ENCODE measurements at places on chromosomes 1 and 21.

- no peak for DNase-seq
Measured at GRCh38 chr1:34060901-34061415, 104.1 kb downstream of the CSMD2 start.

GRCh38 chr1:7426780-7427604, 344.1 kb upstream of the VAMP3 start:
- DNase-seq, result no peak

DNA sequence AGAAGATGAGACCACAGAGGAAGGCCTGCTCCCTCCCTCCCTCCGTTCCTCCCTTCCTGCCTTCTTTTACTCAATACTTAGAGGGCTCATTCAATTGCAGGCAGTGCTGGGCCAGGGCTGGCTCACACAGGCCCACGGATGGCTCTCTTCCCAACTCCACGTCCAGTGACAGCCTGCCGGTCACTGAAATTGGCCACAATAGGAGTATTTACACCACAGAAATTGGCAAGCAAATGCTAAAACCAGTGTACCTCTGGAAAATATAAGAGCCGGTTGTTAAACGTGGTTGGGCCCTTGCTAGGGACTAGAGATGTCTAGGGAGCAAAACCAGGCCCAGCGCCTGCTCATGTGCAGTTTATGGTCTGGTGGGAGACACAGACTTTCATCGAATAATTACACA, 72.4 kb upstream of the TMEM51 start:
- DNase-seq, result no peak

GRCh38 chr1:204684571-204685235, 835 bp downstream of the LRRN2 start:
- DNase-seq, result no peak
